ENCODE measurements at places on chromosomes 5 and 9.

GRCh38 chr5:154408811-154409210 lies 37.0 kb upstream of the SAP30L start:
- DNase-seq, result no peak

DNA sequence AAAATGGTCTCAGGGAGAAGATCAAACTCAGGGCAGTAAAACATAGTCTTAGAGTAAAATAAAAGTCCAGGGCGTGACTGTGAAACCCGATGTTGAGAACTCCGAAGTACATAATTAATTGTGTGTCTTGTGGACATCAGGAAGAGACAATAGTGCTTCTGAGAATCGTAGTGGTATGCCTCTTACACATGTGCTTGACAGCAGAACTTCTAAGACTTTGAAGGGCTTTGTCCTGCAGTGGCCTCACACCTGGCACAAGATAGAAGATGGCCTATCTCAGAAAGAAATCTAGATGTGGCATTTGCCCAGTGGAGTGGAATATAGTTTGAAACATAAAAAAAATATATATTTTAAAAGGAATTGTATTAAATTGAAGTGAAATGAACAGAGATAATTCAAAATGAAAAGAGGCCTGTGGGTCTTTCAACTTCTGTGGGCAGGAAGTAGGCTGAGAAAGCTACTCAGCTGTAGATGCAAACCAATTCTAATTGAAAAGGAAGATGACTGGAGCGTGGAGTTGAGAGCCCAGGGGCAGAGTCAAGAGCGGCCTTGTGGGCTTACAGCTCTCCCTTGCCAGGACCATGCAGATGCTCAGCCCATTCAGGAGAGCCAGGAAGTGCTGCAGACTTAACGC lies 468.4 kb downstream of the KDM4C start:
- no peak for DNase-seq

DNA sequence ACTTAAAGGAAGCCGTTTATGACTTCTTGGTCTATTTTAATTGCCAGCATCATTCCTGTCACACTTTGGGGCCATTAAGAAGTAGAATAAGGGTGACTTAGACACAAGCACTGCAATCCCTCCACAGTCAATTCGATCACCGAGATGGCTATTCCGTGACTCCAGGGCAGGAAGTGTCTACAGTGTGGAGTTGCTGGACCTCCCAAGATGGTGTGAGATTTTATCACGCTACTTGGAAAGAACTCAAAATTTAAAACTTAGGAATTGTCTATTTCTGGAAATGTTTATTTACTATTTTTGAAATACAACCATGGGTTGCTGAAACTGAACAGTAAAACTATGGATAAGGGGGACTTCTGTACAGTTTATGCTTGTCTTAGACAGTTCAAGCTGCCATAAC lies 6.2 kb downstream of the FBXL7 start:
- no peak for DNase-seq

- DNase-seq, result no peak
Observed at GRCh38 chr5:175709276-175709781, 51.5 kb downstream of the HRH2 start.

GRCh38 chr5:159619826-159620225 lies 289.5 kb upstream of the IL12B start:
- no peak for DNase-seq

GRCh38 chr9:14068690-14069089 lies 245.3 kb downstream of the NFIB start:
- DNase-seq, result no peak

- no peak for DNase-seq
Observed at GRCh38 chr5:88384886-88385285, 116.2 kb upstream of the TMEM161B start.

DNA sequence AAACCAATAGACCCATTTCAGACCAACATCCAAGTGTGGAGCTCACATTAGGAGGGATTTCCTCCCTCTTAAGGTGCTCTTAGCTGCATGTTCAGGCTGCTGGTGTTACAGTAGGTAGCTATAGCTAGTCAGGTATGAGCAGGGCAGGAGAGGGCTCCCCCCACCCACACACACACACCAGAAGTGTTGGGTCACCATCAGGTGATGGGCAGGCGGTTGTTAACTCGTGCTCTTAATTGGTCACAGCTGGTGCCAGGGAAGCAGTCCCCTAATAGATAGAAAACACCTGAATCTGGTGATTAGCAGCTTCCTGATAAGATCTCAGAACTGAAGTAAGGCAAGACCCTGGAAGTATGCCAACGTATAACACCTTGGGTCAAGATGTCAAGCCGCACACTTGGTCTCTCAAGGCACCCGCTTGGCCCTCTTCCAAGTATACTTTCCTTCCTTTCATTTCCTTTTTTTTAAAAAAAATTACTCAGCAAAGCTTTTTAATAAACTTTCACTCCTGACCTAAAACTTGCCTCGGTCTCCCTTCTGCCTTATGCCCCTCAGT lies 532.4 kb downstream of the DNAH5 start:
- no peak for DNase-seq

DNA sequence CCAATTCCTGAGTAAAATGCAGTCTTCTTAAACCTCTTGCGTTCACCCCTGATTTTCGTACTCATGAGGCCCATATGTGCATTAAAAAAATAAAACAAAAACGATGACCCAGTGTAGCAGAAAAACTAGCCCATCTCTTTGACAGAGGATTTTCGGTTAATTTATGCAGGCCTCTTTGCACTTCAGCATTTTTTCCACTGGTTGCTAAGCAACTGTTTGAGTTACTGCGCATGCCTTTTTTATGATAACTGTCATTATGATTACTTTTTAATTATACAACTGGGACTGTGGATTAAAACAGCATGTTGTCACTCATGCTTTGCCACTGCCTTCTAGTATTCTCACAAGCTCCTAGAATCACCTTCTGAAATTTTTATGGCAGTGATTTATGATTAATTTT lies 165.0 kb downstream of the SMARCA2 start:
- no peak for DNase-seq

GRCh38 chr5:107430071-107430625 lies 240.6 kb downstream of the EFNA5 start:
- no peak for DNase-seq

DNA sequence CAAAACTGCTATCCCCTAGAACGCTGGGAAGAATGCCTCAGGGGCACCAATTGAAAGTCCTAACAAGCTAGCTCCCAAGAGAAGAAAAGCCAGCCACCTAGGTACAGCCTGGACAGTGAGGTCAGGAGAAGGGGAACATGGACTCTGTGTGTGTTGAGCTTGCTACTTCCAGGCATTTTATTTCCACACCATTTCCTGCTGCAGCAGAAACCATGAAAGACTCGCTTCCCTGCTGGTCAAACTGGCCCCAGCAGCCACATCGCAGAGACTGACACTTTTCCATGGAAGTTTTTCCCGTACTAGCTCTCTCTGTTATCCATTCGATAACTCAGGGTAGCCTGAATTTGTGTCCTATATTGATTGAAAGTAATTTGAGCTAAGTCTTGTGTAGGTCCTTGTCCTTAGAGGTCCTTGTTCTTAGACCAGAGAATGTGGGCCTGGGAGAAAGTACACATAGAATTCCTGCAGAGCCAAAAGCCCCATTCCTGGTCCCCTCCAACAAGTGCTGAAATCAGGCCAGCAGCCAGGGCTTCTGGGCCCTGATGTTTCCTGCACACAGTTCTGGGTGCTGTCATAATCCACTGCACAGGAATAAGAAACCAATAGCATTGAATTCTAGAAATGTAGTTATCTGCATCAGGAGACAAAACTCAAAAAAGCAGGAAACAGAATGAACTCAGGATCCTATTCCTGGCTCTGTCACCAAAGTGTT lies 96.6 kb downstream of the BRINP1 start:
- no peak for DNase-seq

- no peak for DNase-seq
Observed at GRCh38 chr5:100574716-100575115, 39.5 kb downstream of the FAM174A start.

GRCh38 chr5:35920890-35921289 lies 17.5 kb downstream of the CAPSL start:
- DNase-seq, result no peak

GRCh38 chr9:119907056-119907455 lies 537.8 kb upstream of the BRINP1 start:
- no peak for DNase-seq

DNA sequence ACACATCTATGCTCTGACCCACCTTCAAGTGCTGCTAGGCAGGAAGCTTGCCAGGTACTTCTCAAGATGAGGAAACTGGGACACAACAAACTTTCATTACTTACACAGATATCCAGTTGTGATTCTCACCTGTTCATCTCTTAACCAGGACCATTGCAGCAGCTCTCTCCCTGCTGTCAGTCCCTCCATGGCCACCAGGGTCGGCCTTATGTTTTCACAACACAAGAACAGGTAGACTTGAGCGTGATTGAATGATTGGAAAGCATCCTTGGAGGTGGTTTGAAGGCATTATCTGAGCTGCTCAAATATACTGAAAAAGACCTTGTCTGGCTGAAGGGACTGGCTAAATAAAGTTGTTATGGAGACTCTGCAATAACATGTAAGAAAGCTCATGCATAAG lies 94.4 kb downstream of the MTREX start:
- DNase-seq, result no peak

DNA sequence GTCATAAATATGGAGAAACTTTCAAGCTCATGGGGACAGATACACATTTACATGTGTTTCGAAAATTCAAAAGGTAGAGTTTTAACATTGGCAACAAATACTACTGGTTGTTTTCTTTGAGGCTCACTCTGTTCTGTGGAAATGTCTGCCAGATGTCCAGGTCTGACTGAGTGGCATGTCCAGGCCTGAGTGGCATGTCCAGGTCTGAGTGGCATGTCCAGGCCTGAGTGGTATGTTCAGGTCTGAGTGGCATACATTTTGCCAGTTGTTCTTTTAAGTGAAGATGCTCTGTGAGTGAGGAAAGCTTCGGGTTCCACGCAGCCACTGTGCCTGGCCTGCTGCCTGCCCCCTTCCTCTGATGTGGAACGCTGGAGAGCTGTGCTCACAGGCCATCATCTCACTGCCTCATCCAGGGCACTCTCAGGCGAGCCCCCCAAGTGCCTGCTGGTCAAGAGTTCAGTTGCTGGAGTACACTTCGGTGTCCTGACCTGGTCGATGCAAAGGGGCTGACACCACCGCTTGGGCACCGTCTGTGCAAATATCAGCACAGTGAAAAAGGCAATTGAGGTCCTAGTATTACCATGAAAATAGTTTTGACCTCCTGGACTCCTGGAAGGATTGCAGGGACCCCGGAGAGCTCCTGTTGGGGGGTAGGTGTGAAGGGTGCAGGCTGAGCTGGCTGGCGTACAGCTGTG lies 89.9 kb downstream of the EHMT1 start:
- no peak for DNase-seq

DNA sequence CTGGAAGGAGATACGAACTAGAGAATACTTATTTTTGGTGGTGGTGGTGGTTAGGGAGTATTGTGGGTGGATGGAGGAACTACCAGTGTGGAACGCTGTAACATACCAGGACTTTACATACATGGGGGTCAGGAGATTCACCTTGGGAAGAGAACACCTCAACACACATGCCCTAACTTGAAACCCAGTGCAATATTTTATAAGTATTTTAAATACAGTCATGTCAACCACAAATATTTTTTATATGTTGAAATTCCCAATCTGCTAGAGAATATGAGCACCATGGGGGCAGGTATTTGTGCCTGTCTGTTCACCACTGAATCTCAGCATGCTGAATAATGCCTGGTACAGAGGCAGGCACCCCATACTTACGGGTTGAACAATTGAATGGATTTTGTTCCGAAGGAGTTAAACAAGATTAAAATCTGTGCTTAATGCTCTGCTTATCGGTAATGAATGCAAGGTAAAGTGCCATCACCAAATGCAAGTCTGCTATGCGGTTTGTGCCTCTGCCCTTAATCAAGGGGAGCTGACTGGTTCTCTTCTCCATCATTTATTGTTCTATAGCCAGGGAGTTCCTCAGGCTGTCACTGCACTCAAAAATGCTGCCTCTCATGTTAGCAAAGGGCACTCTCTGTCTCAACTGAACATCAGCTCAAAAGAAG lies 65.3 kb downstream of the RASEF start:
- no peak for DNase-seq

GRCh38 chr9:23447166-23447565 lies 378.9 kb downstream of the ELAVL2 start:
- no peak for DNase-seq

- peak; percentile 82 for DNase-seq
Observed at GRCh38 chr9:133121198-133121914, at the start of gene RALGDS. TSS of gene RALGDS (minus strand) at chr9:133121240. CDS start at chr9:133121154, 86 bp downstream.

DNA sequence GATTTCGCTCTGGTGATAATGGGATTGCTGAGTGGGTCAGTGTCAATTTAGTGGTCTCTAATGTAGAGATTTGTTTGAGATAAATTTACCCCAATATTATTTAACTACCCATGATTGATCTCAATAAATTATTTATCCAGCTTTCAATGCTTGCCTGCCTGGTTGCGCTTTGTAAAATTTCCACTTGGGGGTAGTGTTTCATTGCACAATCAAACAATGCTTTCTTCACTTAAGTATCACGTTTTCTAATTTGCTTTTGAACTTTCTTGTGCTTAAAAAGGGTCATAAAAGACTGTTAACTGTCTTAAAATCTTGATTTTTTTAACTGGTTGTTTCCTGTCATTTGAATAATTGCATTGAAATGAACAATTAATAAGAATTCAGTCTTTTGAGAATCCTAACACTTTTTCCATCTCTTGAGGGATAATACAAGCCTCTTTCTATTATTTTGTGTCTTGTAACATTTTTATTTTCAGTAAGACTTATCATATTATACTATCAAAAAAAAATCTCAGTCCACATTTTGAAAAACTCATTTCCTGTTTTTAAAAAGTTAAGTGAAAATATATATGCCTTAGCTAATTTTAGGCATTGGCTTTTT lies 18.7 kb downstream of the HSD17B4 start:
- no peak for DNase-seq

- peak; percentile 85 for DNase-seq
Observed at GRCh38 chr5:94111209-94112004, 370.0 kb upstream of the POU5F2 start.
